ENCODE measurements at places on chromosomes 5 and 9.

DNA sequence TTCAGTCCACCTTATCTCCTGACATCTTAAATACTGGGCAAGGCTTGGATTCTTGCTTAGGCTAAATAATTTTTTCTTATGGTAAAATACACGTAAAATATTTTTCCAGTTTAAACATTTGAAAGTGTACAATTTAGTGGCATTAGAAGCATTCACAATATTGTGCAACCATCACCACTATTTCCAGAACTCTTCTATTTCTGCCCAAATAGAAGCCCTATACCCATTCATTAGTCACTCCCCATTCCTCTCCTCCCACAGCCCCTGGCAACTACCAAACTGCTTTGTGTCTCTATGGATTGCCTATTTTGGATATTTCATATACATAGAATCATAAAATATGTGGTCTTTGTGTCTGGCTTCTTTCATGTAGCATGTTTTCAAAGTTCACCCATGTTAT is 57.6 kb downstream of the IL31RA start:
- DNase-seq: no peak

GRCh38 chr5:104903941-104904340 is 1341.4 kb upstream of the NUDT12 start:
- DNase-seq: no peak

DNA sequence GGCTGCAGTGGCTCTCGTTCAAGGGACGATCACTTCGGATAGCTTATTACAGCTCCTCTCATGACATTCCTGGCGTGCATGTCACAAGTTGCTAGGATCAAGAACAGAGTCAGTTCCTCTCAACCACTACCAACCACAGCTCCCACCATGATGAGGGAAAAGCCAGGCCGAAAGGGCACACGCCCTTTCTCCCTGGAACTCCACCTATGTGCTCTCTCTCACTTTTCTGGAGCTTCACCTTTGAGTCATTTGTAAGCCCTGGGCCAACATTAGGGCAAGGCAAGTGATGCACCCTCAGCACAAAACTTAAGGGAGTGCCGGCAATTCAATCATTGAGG is 1.6 kb downstream of the SPACA9 start:
- DNase-seq: no peak

DNA sequence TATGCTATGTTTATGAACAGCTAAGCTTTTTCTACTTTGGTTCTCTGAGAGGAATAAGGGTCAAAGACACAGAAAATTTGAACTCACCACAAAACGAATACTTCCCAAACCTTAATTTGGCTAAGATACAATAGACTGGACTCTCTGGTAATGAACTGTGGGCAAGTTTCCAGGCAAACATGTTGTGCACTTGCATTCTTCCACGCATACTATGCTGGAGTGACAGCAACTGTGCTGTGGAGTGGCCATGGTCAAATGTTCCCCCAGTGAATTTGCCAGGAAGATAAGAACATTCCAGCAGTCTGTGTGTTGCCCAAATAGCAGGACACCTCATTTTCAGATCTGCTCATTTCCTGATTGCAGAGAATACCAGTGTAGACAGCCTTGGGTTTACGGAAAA is 275.3 kb upstream of the IL12B start:
- peak; percentile 64 for DNase-seq

DNA sequence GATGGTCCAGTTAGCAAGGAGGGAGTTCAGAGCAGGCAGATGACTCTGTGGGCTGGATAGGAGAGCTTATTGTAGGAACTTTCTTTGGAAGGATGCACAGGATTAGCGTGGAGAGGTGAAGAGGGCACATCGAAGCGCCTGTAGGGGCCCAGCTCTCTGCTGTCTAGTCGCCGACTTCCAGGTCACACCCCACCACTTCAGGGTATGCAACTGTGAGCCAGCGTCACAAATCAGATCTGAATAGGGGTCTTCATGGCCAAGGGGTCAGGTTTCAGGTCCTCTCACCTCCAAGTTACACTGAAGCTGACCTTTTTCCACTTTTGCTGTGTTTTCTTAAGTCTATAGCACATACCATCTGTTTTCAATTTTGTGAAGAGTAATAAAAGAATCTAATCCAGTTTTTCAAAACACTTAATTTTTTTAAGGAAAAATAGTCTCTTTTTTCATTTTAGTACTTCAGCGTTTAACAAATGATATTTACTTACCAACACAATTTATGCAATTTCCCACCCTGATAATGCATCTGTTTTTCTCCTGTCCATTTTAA is 364.2 kb upstream of the CLINT1 start:
- no peak for DNase-seq

GRCh38 chr9:4985386-4986266 is 554 bp downstream of the JAK2 start:
- DNase-seq: no peak

- no peak for DNase-seq
Measured at GRCh38 chr9:136171801-136172411, 33.0 kb downstream of the LHX3 start.

DNA sequence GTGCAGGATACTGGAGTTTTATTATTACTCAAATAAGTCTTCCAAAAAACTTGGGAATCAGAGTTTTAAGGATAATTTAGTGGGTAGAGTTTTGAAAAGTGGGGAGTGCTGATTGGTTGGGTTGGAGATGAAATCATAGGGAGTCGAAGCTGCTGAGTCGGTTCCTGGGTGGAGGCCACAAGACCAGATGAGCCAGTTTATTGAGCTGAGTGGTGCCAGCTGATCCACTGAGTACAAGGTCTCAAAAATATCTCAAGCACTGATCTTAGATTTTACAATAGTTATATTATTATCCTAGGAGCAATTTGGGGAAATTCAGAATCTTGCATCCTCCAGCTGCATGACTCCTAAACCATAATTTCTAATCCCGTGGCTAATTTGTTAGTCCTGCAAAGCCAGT is 804.9 kb upstream of the SEMA6A start:
- no peak for DNase-seq

DNA sequence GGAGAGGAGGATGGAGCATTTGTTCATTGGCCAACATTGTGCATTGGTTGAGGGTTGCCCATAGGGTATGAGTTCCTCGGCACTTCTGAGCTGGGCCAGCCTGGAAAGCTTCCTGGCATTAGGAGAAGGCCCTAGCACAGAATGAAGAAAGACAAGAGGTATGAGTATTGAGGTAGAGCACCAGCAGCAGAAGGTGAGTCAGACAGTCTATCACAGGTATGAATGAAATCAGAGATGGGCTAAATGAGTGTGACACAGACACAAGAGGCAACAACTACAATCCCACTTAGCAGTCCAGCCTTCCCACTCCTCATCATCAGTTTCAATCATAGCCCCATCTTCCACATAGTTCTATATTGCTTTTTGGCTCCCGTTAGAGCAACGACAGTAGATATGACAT is 25.4 kb upstream of the TGFBR1 start:
- no peak for DNase-seq

- no peak for DNase-seq
Measured at GRCh38 chr5:167785106-167785505, 506.3 kb upstream of the WWC1 start.

- DNase-seq: no peak
Measured at GRCh38 chr5:164439799-164440198, 934.4 kb downstream of the MAT2B start.

- no peak for DNase-seq
Measured at GRCh38 chr5:28807195-28807729, 1768.9 kb upstream of the CDH9 start.

DNA sequence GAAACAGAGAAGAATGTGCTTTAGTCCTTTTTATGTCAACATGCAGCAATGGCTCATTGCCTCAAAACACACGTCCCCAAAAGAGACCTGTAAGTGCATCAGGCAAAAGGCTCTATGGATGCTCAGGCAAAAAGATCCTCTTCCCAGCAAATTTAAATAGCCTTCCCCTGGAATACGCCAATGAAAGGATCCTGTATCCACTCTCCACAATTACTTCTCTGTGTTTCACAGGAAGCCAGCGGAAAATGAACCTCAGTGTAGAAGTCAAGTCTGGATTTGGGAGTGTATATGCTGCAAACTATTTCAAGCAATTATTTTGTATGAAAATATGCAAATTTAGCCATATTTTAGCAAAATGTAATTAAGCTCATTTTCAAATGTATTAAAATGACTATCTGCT is 217.9 kb downstream of the EPB41L4A start:
- DNase-seq: no peak

DNA sequence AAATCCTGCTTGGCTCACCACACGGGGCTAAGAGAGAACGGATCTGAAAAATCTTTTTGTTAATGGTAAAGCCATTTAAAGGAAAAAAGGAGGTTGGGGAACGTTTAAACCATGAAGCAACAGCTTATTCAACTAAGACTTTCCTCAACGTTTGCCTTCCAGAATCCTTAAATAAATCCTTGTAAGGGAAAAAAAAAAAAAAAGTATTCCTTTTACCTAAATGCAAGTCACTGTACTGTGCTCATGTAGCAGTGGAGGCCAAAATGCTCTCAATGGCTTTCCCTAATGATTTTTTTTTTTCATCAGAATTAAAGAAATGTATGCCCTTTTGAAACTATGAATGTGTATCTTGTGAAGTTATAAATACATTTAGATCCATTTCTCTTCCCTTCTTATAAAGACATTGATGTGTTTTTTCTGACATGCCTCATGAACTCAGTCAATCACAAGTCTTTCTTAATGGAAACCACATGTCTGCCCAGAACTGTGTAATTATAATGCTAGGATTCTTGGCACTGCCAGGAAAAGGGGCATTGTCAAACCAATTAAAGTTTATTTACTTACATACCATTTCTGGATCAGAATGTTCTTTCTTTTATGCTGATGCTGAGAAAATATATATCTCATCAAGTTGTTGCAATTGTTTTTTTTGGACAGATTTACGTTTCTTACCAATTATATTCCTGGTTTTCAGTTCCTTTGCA is 107.5 kb downstream of the EBF1 start:
- no peak for DNase-seq

DNA sequence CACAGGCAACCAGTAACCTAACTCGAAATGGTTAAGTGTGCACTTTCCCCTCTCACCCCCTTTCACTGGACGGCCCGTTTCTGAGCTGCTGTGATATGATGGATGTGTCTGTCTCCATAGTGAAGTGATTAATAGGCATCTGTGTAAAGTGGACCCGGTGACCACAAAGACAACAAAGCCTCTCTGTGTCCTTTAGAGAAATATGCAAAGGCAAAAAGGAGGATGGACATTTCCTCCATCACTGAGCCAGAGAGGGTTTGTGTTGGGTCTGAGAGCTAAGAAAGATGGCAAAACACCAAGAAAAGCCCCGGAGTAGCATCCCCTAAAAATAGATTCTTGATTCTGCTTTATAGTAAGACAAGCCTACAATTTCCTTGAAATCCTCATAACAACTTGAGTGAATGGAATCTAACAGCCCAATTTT is 120.6 kb downstream of the SEMA6A start:
- no peak for DNase-seq
